ENCODE measurements at places on chromosomes 6 and 20.

- no peak for DNase-seq
Measured at GRCh38 chr6:90315354-90315950, 18.8 kb upstream of the BACH2 start.

DNA sequence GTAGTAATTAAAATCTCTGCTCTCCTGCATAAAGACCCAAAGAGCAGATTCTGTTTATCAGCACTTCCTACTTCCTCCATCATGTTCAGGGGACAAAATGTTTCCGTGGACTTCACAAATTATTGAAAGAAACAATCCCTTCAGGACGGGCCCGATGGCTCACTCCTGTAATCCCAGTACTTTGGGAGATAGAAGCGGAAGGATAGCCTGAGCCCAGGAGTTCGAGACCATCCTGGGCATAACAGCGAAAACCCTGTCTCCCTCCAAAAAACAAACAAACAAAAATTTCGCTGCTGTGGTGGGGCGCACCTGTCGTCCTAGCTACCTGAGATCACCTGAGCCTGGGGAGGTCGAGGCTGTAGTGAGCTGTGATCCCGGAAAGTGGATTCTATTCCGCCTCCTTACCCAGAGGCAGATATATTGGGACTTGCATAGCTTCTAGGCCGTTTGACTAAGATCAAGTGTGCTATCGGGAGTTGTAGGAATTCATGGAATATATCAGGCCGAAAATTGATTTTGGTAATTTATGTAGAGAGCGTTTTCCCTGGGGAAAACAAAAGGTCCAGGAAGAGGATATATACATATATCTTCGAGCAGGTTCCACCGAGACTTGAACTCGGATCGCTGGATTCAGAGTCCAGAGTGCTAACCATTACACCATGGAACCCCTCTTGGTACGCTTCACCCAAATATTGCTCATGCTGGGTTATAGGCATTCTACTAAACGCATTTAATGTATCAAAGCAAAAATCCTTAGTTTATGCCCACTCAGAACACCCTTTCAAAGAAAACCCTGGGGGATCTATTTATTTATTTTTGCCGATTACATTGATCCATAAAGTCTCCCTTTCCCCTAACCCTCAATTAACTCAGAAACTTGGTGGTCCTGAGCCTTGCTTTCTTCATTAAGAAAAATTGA lies 74.5 kb upstream of the ZNF184 start:
- DNase-seq: no peak

GRCh38 chr6:155311086-155311485 lies 3.2 kb downstream of the TFB1M start:
- no peak for DNase-seq

DNA sequence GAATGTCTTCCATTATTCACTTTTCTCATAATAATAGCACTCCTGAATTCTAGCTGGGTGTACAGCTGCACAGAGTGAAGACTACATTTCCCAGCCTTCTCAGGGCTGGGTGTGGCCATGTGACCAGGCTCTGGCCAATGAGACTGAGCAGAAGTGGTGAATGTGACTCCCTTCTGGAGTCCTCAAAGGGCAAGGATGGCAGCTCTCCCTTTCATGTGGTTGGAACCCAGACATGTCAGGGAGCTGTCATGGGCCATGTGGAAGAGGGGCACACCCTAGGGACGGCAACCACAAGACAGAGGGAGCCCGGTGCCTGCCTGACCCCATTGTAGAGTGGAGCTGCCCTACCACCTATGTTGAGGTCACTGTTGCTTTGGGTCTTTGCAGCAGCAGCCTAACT lies 312.8 kb upstream of the SULF2 start:
- no peak for DNase-seq

DNA sequence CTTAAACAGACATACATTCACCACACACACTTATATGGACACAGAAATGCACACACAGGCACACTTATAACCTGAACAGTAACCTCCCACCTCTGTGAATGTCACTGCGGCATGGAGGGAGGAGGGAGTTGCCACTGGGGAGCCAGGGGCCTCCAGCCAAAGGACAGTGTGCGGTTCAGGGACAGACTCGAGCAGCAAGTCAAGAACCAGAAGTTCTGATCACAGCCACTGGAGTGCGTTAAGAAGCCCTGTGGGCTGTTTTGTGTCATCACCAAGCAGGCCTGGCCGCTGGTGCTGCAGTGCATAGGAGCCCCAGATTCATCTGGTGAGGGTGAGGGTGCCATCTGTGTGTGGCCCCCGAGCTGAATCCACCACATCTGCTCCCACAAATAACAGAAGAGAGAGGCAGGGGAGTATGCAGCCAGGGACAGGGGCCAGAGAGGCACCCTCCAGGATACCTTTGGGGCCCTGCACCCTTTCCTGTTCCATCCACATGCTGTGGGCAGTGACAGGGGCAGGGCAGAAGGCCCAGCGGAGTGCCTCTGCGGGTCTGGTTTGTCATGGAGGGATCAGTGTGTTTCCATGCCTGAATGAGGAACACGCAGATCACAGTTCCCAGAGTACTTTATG lies 20.3 kb downstream of the SYNDIG1 start:
- no peak for DNase-seq

- DNase-seq: no peak
Measured at GRCh38 chr6:142819603-142820337, 125.2 kb downstream of the HIVEP2 start.

DNA sequence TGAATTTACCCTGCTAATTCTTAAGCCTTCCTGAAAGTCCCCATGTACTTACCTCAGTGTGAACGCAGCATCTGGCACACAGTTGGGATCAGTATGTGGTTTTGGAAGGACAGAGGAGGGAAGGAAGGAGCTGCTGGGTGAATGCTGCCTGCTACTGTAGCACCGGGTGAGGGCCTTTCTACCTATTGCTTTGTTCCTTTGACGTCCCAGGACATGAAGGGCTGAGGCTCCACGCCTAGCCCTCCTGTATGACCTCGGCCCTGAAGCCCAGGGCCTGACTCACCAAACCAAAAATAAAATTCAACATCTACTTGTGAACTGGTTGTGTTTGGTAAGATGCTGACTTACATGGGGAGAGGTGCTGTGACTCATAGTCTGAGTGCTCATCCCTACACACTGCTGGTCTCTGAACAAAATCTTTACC lies 51.1 kb downstream of the ARID1B start:
- no peak for DNase-seq

- no peak for DNase-seq
Measured at GRCh38 chr20:49914310-49915117, 815 bp downstream of the SPATA2 start.

GRCh38 chr6:31734247-31734820 lies 2.0 kb downstream of the CLIC1 start:
- no peak for DNase-seq

DNA sequence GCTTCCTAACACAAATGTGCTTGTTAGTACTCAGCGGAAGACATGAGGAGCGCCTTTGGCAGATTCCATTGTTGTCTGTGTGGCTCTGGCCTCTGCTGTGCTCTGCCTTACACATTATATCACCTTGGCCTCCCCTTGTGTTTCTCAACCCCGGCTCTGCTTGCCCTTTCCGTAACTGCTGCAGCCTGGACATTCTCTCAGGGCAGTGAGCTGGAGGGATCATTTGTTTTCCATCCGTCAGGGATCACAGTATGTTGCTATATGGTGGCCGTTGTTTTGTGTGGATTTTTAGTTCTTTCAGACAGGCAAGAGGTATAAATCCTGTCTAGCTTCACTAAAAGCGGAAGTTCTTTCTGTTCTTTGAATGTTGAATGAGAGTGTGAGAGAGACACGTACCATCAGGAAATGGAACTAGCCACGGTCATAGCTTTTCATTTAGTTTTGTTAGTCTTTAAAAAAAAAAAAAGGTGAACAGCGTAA lies 175.1 kb downstream of the JARID2 start:
- no peak for DNase-seq

DNA sequence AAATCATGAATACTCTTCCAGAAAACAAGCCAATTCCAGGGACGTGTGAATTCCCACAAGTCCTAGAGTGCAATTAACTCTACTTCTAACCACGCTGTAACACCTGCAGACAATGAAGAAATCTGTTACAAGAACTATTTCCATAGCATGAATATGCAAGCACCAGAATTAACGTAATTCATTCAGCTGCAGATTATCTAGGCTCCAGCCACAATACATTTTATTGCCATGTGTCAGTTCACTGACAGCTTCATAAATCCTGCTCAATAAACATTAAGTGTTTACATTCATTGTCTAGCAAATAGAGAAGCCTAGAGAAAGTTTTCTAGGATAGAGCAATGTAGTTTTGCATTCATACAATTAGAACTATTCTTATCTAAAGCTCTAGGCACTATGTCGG lies 1348.5 kb downstream of the GRIK2 start:
- no peak for DNase-seq

DNA sequence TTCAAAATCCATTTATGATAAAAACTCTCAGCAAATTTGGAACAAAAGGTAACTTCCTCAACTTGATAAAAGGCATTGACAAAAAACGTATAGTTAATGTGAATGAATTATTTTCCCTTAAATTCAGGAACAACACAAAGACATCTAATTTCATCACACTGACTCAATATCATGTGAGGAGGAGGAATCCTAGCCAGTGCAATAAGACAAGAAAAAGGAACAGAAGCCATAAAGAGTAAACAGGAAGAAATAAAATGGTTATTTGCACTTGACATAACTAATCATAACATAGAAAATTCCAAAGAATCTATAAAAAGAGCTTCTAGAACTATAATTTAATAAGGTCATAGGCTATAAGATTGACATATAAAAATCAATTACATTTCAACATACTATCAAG lies 31.4 kb downstream of the CHD6 start:
- DNase-seq: no peak

DNA sequence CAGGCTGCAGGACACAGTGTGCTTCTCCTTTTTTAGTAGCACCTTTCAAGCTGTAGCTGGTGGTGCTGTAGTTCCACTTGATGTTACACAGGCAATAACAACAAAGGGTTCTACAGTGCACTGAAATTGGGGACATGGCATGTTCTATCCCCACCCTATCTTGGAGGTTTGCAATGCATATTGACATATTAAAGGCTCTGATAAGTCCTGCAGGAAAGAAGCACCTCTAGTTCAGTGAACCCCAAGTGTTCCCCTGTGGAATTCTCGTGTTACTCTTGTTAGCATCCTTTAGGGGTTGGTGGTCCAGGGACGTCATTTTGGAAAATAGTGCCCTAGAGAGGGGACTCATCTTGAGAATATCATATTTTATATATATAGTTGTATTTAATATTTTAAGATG lies 337.6 kb downstream of the DHX35 start:
- no peak for DNase-seq

DNA sequence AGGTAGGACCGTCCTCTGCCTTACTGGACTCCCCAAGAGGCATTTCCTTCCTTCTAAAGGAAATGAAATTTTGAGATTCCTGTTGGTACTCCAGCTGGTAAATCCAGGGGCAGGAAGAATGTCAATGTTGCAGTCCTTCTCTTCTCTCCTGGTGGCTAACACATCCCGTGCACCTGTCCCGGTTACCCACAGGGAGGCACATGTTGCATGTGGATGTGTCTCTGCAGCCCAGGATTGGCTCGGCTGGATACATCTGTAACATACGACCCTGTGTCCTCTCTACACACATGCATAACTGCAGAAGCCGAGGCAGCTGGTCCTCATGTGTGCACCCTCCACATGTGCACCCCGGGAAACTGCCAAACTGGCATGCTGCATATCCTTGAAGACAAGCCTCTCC lies 1.3 kb upstream of the LRFN2 start:
- no peak for DNase-seq

GRCh38 chr6:157366648-157367047 lies 14.3 kb upstream of the ZDHHC14 start:
- no peak for DNase-seq

DNA sequence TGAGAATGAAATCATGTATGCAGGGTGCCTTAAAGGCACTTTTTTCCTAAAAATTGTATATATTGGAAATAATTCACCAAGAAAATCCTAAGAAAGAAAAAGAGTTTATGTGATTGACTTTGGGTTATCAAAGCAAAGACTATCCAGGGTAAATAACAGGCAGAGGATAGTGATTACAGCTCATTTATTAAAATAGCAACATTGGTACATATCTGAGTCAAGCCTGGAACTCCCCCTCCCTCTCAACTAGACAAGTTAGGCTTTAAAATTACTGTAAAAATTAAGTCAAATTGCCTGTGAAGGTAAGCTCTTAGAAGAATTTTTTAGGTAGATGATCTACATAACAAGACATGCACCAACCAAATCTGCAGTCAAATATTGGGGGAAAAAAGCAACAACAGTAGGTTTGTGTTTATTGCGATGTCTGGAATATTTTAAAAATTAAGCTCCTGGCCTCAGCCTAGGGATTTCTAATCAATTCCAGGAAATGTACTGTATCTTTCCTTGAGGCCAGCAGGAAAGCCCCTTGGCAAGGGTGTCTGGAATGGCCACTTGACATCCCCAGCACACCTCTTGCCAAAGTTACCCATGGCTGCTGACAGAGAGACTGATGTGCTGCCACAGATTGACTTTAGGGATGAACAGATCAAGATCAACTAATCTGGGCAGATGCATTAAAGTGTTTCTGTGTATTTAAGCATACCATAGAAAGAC lies 31.2 kb upstream of the HBS1L start:
- DNase-seq: no peak

GRCh38 chr6:152879681-152880080 lies 103.2 kb downstream of the FBXO5 start:
- no peak for DNase-seq

GRCh38 chr6:15296735-15297134 lies 50.9 kb downstream of the JARID2 start:
- DNase-seq: no peak

DNA sequence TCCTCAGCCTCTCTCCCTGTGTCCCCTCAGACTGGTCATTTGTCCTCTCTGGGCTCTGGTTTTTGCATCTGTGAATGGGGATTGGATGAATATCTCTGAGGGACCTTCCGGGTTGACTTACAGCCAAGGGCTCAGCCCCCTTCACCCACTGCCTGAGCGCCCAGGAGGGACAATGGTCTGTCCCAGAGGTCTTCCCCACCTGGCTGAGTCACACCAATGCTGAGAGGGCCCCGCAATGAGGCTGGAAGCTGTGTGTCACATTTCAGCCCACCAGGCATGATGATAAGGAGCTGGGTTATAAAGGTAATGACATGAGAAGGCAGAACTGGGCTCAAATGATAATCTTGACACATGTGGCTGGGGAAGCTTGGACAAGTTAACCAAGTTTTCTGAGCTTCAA lies 70.5 kb downstream of the TOX2 start:
- DNase-seq: no peak

GRCh38 chr6:128046033-128046432 lies 145.2 kb upstream of the THEMIS start:
- DNase-seq: no peak

Measured in midbrain (tissue), 1 donor.